ENCODE measurements at places on chromosomes 7 and 10.

GRCh38 chr7:134777470-134777869 lies 2.0 kb upstream of the CALD1 start:
- no peak for DNase-seq

GRCh38 chr10:125472010-125472607 lies 210.9 kb downstream of the TEX36 start:
- DNase-seq = no peak

- DNase-seq = no peak
Measured at GRCh38 chr10:10722422-10722821, 295.2 kb upstream of the CELF2 start.

DNA sequence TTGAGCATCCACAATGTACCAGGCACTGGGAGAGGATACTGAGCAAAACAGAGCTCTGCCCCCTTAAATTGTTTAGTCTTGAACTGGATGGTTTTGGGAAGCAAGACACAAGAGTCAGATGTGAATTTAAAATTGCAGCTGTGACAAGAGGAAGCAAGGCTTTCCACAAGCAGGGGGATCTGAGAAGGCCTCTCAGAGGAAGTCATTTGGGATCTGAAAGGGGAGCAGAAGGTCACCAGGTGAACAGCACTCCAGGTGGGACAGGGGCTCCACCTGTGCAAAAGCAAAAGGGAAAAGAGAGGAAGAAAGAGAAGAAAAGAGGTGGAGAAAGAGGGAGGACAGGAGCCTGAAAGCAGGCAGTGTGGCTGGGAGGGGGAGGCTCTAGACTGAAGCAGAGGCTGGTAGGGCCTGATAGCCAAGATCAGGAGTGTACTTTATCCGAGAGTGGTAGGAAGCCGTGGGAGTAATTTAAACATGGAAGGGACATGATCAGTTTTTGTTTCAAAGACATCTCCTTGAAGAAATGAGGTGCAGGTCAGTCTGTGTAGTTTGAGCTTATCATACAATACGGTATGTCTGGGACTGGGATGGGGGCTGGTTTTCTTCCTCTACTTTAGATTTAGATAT lies 76.1 kb upstream of the DUSP5 start:
- DNase-seq = no peak

- no peak for DNase-seq
Measured at GRCh38 chr7:115359955-115360354, 438.1 kb downstream of the MDFIC start.
